D341Med (cell line): ENCODE measurements at places on chromosomes 16 and 17.

- no peak for DNase-seq
These were observed 51.8 kb downstream of the SYT17 start for GRCh38 chr16:19219836-19220235.

DNA sequence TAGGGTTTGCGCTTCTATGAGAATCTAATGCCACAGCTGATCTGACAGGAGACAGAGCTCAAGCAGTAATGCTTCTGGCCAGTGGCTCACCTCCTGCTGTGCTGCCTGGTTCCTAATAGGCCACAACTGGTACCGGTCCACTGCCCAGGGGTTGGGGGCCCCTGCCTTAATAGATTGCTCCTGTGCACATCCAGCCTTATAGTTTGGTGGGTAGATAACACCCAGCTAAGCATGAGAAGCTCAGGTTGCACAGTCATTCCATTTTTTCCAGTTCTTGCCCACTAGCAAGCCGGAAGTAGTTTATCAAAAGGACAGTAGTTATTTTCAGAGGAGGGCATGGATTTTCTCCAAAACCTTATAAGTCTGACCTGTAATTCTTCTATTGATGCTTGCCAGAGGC lies 7.6 kb downstream of the KRTAP1-5 start:
- DNase-seq = no peak

DNA sequence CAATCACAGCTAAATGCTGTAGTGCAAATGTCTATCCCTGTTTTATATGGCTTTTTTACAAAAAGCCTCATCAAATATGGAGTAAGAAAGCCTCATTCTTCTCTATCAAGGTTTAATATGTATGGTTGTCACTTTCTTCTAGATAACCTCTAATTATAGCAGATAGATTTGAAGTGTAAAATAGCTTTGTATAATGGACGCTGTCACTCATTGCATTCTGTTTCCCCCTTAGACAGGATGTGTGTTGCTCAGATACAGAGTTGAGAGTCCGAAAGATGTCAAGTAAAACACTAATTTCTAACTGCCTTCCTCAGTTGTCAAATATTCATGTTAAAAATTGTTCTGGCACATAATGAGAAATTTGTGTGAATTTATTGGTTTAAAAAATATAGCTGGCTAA lies 88.0 kb downstream of the NLK start:
- DNase-seq = no peak

- DNase-seq = peak; percentile 20
These were observed 8.1 kb upstream of the DNASE1 start for GRCh38 chr16:3646348-3646920.

GRCh38 chr17:44960691-44961090 lies 7.4 kb downstream of the C1QL1 start:
- peak; percentile 28 for DNase-seq

- DNase-seq = no peak
These were observed 126.0 kb downstream of the ABCC12 start for GRCh38 chr16:48029768-48030167.

DNA sequence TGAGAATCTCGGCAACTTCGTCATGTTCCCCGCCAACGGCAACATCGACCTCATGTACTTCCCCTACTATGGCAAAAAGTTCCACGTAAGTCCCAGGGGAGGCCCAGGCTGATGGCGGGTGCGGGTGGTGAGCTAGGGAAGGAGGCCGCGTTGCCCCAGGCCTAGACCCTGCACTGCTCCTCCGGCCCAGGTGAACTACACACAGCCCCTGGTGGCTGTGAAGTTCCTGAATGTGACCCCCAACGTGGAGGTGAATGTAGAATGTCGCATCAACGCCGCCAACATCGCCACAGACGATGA lies 4.8 kb downstream of the ATP1B2 start:
- DNase-seq = peak; percentile 3

DNA sequence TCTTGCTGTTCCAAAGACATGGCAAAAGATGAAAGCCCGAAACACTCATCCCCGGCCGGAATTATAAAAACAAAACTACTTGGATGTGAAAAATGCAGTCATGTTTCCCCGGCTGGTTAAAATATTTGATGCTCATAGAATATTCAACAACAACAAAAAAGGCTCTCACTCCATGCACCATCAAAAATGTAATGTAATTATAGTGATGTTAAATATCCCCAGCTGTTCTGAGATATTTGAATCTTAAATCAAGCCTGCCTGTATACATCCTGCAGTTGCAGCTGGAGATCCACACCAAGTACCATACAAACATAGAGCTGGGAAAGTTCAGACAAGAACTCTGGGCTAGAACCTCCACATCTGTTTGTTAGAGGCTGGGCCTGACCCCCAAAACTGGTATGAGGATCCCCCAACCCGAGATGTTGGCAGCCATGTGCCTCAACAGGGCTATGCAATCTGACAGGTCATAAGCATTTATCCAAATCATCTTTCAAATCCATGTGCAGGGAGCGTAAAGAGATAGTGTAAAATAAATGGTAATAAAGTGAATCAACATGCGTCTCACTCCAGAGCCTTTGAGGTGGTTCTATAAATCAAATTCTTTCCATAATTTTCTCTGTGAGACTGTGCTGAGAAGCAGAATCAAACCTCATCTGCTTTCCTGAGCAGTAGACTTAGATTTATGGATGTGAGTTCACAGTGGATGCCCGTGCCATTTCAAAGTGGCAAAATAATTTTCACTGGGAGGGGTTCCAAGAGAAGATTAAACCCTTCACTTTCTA lies 12.7 kb downstream of the ASIC2 start:
- DNase-seq = no peak

DNA sequence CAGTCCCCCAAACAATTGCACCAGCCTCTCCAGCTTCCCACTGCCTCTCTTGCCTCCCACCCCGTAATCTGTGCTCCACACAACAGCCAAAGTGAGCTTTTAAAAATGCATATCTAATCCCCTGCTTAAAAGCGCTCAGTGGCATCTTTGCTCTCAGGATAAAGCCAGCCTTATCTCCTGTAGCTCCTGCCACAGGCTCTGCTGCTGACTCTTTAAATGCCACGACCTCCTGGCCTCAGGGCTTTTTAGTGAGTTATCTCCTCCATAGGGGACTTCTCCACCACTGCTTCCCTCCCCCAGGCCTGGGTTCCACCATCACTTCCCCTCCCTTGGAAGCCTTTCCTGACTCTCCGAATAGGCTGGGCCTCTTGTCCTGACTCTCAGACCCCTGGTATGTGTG lies 98.6 kb downstream of the GNAO1 start:
- peak; percentile 63 for DNase-seq

GRCh38 chr17:75073618-75074047 lies 14.1 kb upstream of the SLC16A5 start:
- no peak for DNase-seq

DNA sequence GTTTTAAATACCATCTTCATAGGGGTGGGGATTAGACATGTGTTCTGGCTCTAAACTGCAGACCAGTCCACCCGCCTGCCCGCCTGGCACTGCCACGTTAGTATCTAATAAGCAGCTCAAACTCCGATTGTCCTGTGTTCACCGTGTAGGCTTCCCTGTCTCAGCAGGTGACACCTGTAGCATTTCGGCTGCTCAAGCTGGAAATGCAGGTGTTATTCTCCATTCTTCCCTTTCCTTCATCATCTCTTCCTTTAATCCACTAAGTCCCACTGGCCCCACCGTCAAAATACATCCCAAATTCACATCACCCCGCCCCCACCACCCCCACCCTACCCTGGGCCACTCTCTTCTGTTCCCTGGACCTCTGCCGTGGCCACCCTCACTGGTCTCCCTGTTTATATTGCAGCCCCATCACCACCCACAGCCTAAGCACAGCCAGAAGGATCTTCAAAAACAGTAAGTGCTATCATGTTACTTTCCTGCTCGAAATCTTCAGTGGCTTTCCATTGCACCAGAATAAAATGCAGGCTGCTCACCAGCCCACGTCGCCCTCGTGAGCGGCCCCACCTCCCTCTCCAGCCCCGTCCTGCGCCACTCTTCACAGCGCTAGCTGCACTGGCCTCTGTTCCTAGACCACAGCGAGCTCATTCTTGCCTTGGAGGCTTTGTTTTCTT lies 65.1 kb downstream of the RTN4RL1 start:
- DNase-seq = no peak
